ENCODE measurements at places on chromosomes 1 and 21.

GRCh38 chr1:149845416-149845815 lies 54.0 kb upstream of the BOLA1 start:
- DNase-seq: no peak

- DNase-seq: no peak
Measured at GRCh38 chr1:116690849-116691406, 23.4 kb upstream of the IGSF3 start.

DNA sequence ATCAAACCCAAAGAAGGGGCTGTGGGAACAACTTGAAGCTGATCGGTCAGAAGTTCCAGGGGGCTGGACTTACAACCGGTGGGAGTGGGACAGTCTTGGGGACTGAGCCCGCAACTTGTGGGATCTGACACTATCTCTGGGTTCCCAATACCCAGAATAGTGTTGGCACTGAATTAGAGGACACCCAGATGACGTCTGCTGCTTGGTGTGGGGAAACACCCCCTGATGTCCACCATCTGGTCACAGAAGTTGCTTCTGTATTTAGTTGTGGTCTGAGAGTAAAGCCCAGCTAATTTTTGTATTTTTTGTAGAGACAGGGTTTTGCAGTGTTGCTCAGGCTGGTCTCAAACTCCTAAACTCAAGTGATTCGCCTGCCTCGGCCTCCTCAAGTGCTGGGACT lies 28.8 kb downstream of the SERBP1 start:
- DNase-seq: no peak

GRCh38 chr1:77287535-77287934 lies 5.7 kb downstream of the AK5 start:
- DNase-seq: no peak
